ENCODE measurements at places on chromosomes 3 and 15. TPM values are rescaled to one million over a fixed set of nuclear protein-coding genes. Genes with fewer than 3 reads are reported as not detected.

SLC9A9 gene
- total RNA-seq = 36.8 TPM

GRCh38 chr3:95775486-95776094 is 1038.8 kb upstream of the EPHA6 start:
- DNase-seq = no peak

- no peak for DNase-seq
Observed at GRCh38 chr3:127407026-127407939, 119.4 kb upstream of the PRR20G start.

- no peak for DNase-seq
Observed at GRCh38 chr3:106814231-106814630, 563.0 kb upstream of the CCDC54 start.

- no peak for DNase-seq
Observed at GRCh38 chr15:72304596-72304995, 15.4 kb downstream of the CELF6 start.

GRCh38 chr3:192795021-192795420 is 67.7 kb upstream of the FGF12 start:
- no peak for DNase-seq

GRCh38 chr3:40312661-40313226 is 3.2 kb downstream of the EIF1B start:
- no peak for DNase-seq

Measured in T-cell (primary cell).